ENCODE measurements at places on chromosomes 4 and X.

DNA sequence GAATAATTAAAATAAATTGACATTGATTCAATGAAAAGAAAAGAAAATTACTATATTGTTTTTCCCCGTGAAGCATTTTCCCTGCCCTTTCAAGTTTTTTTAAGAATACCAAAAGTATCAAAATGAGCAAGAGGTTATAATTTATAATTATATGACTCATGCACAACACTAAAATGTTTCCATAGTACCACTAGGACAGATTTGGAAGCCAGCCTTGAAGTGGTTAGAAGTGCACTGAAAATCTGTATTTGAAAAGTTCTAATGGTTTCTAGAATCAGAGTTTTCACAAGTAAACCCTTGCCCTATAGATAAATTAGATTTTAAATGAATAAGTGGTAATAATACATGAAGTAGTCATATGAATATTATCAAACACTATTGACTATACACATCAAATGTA lies 140.9 kb downstream of the HNRNPD start:
- no peak for DNase-seq

- no peak for DNase-seq
These were observed 194.3 kb downstream of the SLC4A4 start for GRCh38 chr4:71533121-71533520.

DNA sequence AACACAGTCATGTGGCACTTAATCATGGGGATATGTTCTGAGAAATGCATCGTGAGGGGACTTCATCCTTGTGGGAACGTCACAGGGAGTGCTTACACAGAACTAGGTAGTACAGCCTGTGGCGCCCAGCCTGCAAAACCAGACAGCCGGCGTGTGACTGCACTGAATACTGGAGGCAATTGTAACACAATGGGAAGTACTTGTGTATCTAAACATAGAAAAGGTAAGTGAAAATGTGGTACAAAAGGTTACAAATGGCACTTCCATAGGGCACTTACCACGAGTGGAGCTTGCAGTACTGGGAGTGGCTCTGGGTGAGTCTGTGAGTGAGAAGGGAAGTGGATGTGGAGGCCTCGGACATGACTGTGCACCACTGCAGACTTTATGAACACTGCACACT lies 5.2 kb downstream of the TLR3 start:
- DNase-seq: no peak

DNA sequence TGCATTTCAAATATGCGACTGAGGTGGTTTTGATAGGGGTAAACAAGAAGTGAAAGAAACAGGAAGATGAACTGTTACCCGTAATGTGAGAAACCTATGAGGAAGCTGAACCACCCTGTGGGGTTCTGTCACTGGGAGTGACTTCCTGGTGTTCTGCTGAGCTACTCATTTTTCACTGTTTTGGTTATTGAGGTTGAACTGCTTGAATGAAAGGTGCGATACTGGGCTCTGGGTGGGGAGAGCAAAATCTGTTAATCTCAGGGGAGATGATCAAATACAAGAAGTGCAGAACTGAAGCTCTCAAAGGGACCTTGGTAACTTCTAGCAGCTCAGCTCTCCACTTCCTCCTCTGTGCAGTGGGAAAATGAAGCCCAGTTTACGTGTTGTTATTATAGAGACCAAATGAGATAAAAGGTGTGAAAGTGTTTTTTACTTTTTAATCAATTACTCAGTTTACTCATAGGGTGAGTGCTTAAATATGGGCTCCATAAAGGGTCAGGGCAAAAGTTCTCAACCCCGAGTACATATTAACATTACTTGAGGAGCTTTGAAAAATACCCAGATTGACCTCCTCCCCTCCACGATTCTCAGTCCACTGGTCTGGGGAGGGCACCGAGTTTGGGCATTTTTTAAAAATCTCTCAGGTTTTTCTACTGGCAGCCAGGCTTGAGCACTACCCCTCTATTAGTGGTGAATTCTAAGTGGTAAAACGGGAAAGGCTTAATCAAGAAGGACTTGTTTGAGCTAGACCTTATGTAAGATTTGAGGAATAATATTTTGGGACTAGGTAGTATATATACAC lies 66.7 kb downstream of the COQ2 start:
- no peak for DNase-seq

GRCh38 chrX:144566592-144566991 lies 680.7 kb upstream of the SPANXN1 start:
- DNase-seq: no peak

DNA sequence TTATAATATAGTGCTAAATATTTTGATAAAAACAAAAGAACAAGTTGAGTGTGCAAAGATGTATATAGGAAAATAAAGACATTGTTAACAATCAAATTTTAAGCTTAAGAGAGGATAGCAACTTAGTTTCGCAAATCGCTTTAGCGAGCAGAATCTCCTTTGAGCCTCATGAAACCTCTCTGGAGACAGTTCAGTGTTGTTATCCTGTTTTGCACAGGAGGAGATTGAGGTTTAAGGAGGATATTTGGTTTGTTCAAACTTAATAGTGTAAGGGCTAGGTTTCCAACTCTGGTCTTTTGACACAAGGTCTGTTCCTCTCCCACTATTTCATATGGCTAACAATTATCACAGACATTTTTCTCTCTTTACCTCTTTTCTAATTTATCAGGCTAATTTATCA lies 1848.5 kb upstream of the TENM3 start:
- no peak for DNase-seq

DNA sequence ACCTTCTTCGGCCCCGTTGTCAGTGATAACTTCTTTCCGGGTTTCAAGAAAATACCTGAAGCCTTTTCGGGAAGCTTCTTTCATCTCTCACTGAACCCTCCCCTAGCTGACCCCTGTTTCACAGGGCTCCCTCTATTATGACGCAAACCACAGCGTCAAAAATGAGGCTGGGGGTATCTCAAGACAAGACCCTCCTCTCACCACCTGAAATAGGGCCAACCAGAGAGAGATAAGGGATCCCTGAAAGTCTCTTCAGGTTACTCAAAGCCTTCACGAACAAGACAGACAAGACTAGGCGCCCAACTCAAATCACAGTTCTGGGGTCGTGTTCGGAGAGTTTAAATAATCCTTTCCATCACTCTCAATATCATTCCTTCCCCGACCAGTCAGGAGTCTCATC lies 1.2 kb downstream of the PHF8 start:
- no peak for DNase-seq

DNA sequence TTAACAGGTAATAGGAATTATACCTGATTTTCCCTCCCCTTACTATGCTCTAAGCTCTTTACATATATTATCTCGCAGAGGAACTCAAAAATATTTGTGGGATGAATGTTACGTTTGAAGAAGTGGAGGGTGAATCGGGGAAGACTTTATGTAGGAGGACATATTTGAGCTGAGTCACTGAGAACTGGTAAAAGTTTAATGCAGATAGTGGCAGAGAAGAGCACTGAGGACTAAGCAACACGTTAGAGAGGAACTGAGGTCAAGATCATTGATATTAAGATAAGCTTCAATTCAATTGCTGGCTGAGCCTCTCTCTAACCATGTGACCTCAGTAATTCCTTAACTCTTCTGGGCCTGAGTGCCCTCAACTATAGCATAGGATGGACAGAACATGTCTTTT lies 26.4 kb upstream of the ELOVL6 start:
- no peak for DNase-seq

- no peak for DNase-seq
These were observed 86.2 kb downstream of the NPFFR2 start for GRCh38 chr4:72118017-72118416.

GRCh38 chr4:3355266-3355748 lies 62.5 kb downstream of the RGS12 start:
- DNase-seq: no peak

- no peak for DNase-seq
These were observed 243.1 kb downstream of the ANK2 start for GRCh38 chr4:113292371-113293042.

- DNase-seq: no peak
These were observed 47.3 kb upstream of the DOCK11 start for GRCh38 chrX:118448273-118448783.

DNA sequence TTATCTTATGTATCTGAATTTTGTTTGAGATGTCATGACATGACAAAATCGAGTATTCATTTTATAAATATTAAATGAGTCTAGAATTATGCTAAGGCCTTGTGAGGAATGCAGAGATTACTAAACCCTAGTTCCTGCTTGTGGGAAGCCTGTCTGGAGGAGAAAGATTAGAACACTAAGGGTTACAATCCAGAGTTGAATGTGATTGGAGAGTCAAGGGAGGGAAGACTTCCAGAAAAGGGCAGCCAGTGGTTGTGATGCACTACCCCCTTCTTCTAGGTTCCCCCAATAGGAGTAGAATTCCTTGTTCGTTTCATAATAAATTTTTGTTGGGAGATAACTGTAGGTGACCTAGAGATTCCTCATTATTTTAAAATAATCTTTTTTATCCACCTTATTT lies 141.1 kb downstream of the AFF1 start:
- no peak for DNase-seq

- no peak for DNase-seq
These were observed 66.1 kb upstream of the H2AZ1 start for GRCh38 chr4:100016191-100016590.

DNA sequence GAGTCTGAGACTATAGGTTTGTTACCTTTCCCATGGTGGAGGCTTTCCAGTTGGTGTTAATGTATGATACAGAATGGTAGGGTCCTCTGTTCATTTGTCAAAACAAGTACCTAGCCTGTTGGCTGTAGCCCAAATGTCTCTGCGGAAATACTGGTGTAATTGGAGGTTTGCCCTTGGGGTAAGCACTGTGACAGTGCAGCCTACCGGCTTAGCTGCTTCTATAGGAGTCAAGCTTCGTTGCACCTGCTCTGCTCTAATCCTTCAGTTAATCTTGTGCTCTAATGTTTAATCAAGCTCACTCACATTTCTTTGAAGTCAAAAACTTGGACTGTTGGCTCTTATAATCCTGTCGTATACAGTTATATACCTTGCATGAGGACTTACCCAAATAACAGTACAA lies 203.4 kb downstream of the CCNG2 start:
- DNase-seq: no peak

GRCh38 chr4:33628296-33628695 lies 2616.0 kb downstream of the ARAP2 start:
- DNase-seq: no peak

DNA sequence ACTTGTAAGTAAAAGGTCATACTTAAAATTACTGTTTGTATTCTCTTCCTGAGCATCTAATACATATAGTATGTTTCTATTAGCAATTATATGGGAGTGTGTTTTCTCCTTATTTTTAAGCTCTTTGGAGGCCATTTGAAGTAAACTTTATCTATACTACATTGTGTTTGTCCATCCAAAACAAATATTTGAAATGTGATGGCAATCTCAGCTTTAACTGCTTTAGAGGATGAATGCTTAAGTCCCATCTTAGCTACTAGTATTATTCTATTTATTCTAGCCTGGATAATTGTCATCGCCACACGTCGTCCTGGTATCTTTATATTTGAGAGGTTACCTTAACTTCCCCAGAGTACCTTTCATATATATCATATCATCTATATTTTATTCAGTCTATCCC lies 335.8 kb downstream of the NAF1 start:
- DNase-seq: no peak

GRCh38 chr4:176642472-176642871 lies 150.2 kb downstream of the VEGFC start:
- DNase-seq: no peak

- DNase-seq: no peak
These were observed 115.7 kb upstream of the MXRA5 start for GRCh38 chrX:3462166-3462508.

GRCh38 chrX:97398030-97398551 lies 514.4 kb downstream of the RPA4 start:
- DNase-seq: no peak

- DNase-seq: no peak
These were observed 20.0 kb downstream of the MID2 start for GRCh38 chrX:107845625-107846024.

DNA sequence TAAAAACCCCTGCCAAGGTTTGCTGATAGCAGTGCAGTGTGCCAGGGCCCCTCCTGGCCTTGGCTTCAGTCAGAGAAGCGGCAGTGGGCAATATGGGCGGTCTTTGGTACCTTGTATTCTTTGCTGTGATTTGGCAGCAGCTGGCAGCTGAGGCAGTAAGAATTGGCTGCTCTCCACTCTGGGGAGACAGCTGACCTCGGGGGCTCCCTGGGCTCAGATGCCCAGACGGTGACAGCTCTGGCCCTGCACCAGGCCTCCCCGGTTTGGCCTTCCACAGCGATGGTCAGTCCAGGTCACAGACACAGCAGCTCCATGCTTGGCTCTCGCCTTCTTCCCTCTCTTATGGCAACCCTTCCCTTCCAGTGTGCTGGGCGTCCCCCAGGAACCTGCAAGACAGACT lies 330.9 kb downstream of the BCOR start:
- no peak for DNase-seq

DNA sequence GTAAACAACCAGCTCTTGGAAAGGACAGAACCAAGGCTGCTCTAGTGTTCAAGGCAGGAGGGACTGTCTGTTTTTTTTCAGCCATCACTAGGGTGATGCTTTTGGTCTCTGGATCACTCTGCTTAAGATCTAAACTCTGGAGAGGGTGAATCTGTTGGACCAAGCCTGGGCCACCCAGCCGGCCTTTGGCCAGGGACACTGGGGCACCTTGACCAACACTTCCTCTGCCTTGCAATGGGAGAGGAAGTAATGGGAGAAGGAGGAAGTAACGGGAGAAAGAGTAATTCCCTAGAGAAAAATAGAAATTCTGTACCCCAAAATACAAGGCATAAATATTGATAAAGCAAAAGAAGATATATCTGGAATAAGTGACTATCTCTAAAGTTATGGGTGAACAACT lies 12.9 kb downstream of the CHRNA9 start:
- no peak for DNase-seq

DNA sequence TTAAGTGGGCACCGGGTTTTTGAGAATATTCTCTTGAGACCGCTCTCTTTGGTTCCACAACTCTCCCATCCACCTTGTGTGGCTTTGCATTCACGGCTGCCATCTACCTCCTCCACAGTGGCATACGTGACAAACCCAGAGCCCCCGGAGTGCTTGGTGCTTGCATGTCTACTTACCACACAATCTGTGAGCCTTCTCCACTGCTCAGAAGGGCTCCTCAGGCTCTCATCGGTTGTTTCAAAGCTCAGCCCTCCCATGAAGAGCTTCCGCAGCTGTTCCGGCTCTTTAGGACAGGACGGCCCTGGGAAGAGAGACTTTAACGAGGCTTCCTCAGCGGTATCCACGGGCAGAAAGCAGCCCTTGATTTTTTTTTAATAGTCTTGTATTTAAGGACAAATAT lies 167.6 kb upstream of the ANK2 start:
- DNase-seq: no peak

DNA sequence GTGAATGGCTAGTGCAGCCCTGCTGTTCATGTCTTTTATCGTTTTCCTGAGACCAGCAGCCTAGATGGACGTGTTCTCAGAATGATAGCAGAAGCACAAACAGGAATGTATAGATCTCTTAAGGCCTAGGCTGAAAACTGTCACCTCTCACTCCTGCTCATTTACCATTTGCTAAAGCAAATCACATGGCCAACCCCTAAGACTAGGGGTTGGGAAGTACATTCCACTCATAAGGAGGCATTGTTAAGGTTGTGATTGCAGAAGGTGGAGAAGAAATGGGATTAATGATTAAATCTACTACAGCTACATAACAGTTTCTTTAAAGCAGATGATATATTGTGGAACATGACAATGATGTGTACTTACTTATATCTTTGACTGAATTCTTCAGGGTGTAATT lies 536.8 kb upstream of the FTHL17 start:
- DNase-seq: no peak

- no peak for DNase-seq
These were observed 191.2 kb downstream of the RRAGB start for GRCh38 chrX:55908661-55909212.
